ENCODE measurements at places on chromosomes 5 and 9.

DNA sequence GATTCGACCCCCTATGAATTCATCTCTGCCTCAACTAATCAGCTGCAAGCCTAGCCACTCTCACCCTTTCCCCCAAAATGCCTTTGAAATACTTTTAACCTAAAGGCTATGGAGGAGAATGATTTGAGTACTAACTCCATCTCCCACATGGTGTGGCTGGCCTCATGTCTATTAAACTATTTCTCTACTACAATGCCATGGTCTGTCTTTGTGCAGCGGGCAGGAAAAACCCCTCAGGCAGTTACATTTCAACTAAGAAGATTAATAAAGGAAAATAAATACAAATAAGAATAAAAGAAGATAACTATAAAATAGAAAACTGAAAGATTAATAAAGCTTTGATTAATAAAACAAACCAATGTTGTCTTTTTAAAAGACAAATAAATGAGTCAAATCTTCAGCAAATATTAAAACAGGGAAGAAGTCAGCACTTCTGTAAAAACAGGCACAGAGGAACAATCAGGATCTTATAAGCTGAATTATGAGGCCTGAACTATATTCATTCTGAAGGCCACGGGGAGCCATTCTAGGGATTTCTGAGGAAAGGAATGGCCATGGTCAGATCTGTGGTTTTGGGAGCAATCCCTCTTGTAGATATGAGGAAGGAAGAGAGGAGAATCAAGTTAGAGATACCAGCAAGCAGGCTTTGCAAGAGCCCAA is 116.1 kb upstream of the SLC12A2 start:
- DNase-seq = no peak

DNA sequence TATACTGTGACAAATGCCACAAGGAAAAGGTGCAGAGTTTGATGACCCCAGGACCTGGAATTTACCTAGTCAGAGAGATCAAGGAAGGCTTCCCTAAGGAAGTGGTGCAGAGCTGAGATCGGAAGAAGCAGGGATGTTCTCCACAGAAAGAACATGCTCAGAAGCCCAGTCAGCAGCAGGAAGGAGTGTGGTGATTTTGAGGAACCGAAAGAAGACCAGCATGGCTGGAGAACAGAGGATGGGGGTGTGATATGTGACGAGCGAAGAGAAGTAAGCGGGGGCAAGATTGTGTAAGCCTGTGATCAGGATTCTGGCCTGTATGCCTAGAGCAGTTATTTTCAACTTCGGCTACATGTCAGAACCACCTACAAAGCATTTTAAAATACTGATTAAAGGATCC is 18.7 kb upstream of the PIK3R1 start:
- DNase-seq = no peak

DNA sequence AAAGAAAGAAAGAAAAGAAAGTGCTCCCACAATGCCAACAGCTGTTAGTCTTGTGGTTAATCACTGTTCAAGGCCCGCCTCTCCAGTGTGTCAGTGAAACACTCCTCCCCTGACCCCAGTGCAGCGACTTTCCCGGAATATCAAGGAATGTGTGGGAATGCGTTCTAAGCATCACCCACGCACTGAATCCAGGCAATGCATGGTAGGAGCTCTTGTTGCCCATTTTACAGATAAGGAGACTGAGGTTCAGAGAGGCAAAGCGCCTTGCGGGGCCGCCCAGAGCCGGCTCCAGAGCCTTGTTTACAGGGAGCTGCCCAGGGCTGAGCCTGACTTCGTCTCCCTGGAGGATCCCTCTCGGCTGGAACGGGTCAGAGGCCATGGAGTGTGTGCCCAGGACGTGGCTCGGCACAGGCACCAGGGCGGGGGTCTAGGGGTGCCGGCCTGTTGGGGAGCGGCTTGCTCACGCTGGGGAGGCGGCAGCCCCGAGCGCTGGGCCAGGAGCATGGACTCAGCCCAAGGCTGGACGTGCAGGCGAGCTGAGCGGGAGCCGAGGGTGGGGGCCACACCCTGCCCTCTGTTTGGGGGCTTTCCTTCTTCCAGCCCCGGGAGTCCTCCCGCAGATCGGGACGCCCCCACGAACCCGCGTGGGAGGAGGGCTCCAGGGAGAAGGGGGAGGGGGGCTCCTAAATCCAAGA is 823 bp downstream of the ST6GALNAC6 start:
- peak; percentile 70 for DNase-seq

GRCh38 chr5:118620233-118620632 is 368.1 kb downstream of the DTWD2 start:
- DNase-seq = no peak

- DNase-seq = peak; percentile 88
Observed at GRCh38 chr9:106927916-106928315, 65.0 kb downstream of the ZNF462 start.

DNA sequence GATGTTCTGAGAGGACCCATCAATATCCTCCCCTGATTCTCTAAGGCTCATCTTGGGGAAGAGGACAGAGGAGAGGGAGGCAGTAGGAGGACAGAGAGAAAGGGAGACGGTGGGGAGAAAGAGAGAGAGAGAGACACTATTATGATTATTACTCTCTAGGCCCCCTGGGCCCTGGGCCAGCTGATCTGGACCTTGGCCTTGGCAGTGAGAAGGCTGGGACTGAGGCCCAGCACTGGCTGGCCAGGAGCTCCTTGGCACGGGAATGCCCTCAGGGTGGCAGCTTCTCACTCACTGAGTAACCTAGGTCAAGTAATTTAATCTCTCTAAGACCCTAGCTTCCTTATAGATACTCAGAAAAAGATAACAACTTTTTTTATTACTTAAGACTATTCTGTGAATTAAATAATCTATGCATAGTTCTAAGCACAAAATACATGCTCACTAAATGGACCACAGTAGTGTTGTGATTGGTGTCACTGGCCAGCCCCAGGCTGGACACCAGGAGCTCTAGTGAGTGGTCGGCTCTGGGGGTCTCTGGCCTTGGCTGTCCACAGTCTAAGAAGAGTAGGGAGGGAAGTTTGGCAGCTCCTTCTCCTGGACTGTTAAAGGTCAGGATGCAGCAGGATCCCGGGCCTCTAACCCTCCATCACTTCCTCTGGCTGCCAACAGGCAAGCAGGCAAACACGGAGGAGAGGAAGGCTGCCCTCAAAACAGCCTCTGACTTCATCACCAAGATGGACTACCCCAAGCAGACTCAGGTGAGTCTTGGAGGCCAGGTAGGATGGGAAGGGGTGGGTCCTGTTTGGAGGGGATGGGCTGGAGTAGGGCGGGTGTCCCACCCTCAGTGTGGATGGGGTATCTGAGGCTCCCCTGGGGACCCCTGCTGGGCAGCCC is 50.0 kb downstream of the GSN start:
- peak; percentile 16 for DNase-seq

GRCh38 chr5:139371482-139372435 is 11.3 kb downstream of the SLC23A1 start:
- DNase-seq = no peak

- DNase-seq = no peak
Observed at GRCh38 chr5:55241746-55242145, 8.3 kb upstream of the CCNO start.

- no peak for DNase-seq
Observed at GRCh38 chr5:15737871-15738664, 238.1 kb downstream of the FBXL7 start.

GRCh38 chr5:30804739-30805505 is 388.6 kb upstream of the CDH6 start:
- DNase-seq = no peak

Measured in RPMI7951 (cell line).